ENCODE measurements at places on chromosomes 13 and 19.
A peak's percentile ranks its signal among the peaks of the same experiment; 100 is the strongest.

DNA sequence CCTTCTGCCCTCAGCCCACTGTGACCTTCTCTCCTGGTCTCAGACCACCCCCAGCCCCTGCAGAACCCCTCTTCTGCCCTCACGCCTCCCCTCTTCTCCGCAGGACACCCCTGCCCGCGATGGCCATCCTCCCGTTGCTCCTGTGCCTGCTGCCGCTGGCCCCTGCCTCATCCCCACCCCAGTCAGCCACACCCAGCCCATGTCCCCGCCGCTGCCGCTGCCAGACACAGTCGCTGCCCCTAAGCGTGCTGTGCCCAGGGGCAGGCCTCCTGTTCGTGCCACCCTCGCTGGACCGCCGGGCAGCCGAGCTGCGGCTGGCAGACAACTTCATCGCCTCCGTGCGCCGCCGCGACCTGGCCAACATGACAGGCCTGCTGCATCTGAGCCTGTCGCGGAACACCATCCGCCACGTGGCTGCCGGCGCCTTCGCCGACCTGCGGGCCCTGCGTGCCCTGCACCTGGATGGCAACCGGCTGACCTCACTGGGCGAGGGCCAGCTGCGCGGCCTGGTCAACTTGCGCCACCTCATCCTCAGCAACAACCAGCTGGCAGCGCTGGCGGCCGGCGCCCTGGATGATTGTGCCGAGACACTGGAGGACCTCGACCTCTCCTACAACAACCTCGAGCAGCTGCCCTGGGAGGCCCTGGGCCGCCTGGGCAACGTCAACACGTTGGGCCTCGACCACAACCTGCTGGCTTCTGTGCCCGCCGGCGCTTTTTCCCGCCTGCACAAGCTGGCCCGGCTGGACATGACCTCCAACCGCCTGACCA is 3.3 kb downstream of the LRFN3 start:
- no peak for DNase-seq

DNA sequence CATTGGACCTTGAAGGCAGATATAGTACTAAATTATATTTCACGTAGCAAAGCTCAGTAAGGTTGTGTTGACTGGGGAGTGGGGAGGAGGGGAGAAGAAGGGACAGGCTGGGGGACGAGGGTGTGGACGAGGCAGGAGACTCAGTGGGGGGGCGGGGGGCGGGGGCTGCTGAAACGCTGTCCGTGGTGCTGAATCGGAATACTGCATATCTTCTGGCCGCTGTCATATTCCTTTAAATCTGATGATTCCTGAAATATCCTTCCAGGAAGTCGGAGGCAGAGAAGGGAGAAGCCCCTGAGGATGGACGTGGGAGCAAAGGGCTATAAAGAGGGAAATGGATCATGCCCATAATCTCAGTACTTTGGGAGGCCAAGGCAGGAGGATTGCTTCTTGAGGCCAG is 34.7 kb upstream of the CASP14 start:
- no peak for DNase-seq

DNA sequence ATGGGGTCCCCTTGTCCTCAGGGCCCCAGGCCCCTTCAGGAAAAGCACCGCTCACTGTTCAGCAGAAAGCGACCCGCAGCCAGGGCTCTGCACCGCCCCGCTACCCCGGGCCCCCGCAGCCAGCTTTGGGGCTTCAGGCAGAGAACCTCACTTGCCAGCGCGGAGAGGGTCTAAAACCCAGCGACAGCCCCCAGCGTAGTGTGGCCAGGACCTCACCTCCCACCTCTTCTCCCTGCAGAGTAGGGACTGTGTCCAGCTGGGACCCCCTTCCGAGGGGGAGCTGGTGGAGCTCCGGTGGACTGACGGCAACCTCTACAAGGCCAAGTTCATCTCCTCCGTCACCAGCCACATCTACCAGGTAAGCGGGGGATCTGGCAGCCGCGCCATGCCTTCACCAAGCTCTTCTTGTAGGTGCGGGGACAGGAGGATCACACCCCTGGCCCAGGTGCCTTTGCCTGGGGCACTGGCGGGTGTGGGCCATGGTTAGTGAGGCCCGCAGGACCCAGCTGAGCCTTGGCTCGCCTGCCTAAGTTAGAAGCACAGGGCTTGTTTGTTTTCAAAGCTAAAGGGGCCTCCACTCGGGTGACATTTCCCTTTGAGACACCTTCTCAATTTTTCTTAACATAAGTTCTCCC is 175.7 kb downstream of the KDM4B start:
- DNase-seq = no peak

GRCh38 chr13:36629057-36629385 is 44.8 kb upstream of the SERTM1 start:
- no peak for DNase-seq

DNA sequence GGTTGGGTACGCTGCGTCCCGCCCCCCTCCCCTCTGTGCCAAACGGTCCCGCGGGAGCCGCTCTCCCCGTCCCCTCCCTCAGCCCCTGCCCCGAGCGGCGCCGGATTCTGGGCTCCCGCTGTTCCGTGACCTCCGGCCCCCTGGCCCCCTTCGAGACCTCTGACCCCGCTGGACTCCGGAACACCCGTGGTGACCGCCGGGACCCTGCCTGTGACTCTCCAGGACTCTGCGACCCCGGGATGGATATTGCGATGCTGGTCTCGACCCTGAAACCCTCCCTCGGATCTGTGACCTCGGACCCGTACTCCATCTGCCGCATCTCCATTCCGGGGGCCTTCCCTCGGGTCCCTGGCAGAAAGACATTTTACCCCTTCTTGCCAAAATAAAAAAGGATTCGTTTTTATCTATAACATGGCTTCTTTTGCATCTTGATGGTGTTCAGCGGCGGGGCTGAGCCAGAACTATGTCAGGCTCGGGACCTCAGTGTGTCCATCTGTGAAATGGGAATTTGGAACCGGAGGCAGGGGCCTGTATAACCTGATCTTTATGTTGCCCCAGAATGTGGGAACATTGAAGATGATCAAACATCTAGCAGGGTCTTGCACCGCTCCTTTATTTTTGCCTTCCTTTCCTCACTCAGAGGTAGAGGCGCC is 654 bp upstream of the MEGF8 start:
- no peak for DNase-seq

DNA sequence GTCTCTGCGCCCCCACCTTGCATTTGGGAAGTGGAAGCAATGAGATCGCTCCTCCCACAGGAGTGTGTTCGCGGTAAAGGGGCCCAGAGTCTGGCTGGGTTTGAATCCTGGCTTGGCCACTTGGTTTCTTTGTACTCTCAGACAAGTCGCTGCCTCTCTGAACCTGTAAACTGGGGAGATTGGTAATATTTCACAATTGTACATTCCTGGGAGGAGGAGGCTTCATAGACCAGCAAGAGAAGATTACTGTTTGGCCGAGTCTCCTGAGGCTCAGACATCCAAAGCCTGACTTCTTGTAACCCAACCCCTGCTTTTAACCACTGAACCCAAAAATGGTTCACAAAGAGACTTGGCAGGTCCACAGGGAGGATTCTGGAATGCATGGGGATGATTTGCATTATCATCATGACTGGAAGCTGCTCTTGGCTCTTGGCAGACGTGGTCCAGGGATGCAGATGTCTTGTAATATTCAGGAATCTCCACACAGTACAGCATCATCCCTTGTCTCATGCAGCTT is 13.6 kb upstream of the STRN4 start:
- DNase-seq = peak; percentile 89

GRCh38 chr13:31755803-31756212 is 16.5 kb downstream of the RXFP2 start:
- DNase-seq = no peak

- no peak for DNase-seq
These were observed 13.7 kb upstream of the GPR183 start for GRCh38 chr13:99320693-99321481.

- DNase-seq = no peak
These were observed 148.9 kb downstream of the SHISA2 start for GRCh38 chr13:25902891-25903341.

DNA sequence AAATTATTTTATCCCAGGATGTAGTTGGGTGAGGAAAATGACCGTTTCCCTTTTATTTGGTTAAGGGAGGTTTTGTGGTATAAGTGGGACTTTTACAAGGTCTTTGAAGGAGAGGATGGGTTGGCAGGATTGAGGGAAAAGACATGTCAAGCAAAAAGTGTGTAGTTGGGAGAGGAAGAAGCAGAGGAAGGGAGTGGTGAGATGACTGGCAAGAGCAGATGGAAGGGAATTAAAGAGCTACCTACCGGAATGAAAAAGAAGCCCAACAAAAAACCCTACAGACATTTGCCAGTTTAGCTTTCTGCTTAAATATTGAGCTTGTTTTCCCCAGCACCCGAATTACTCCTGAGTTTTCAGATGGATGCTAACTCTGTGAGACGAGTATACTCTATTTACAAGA is 19.6 kb downstream of the FRY start:
- no peak for DNase-seq

GRCh38 chr19:30385666-30386065 is 13.5 kb downstream of the ZNF536 start:
- DNase-seq = no peak

- DNase-seq = no peak
These were observed 195.3 kb downstream of the USP12 start for GRCh38 chr13:26976313-26976712.

GRCh38 chr13:109584844-109585361 is 201.5 kb downstream of the IRS2 start:
- no peak for DNase-seq

GRCh38 chr19:15643387-15643786 is 2.7 kb downstream of the CYP4F3 start:
- DNase-seq = no peak

- no peak for DNase-seq
These were observed 4.7 kb upstream of the POMP start for GRCh38 chr13:28654276-28654675.

DNA sequence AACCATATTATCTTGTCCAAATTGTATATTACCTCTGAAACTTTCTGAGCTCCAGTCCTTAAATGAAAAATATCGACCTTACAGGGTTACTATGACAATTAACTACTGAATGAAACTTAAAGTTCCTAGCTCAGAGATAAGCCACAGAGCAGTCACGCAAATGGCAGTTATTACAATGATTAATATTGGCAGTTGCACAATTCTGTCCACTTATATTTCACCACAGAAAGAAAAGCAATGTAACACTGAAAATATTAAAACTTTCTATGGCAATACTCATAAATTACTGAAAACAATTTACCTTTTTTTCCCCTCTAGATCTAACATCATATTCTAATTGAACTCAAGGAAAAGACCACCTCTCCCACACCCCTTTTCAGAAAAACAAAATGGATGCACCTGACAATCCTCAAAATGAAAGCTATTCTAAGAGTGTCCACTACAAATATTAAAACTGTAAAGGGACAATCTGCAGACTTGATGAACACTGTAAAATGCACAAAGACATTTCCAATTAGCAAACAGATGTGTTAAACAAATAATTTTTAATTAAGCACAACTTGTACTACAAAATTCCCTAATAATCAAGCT is 14.6 kb downstream of the LNX2 start:
- no peak for DNase-seq

DNA sequence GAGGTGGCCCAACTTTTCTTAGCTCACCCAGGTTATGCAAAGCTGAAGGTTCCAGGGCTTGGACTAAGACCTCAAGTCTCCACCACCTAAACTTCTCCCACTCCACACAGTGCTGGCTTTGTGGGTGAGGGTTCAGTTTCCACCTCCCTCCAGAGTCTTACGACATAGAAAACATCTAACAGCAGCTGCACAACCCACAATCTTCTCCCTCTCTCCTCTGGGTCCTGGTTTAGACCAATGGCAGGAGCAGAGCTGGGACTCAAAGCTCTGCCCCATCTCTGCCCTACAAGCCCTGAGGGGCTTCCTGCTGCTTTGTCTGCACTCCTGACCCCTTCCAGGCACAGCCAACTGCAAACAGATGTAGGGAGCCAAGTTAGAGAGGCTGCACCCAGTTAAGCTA is 16.0 kb downstream of the IRGC start:
- no peak for DNase-seq

DNA sequence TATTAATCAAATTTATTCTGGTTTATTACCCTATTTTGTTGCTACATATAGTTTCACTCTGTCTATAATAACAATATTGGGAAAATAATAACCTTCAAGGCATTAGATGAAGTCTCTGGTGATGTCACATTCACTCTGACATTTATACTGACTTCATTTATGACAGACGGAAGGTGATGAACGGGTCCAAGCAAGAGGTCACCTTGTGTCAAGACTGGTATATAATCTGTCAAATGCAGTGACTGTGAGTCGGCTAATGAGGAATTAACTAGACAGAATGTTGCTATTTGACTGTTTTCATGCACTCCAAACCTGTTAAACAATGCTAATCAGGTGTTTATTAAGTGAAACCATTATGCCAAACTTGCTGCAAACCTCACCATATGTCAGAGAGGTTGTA is 800.5 kb upstream of the KLHL1 start:
- no peak for DNase-seq

All from sigmoid colon (tissue), 7 donors.